Suppressor macrophage (primary cell): ENCODE measurements at places on chromosomes 6 and 20.

DNA sequence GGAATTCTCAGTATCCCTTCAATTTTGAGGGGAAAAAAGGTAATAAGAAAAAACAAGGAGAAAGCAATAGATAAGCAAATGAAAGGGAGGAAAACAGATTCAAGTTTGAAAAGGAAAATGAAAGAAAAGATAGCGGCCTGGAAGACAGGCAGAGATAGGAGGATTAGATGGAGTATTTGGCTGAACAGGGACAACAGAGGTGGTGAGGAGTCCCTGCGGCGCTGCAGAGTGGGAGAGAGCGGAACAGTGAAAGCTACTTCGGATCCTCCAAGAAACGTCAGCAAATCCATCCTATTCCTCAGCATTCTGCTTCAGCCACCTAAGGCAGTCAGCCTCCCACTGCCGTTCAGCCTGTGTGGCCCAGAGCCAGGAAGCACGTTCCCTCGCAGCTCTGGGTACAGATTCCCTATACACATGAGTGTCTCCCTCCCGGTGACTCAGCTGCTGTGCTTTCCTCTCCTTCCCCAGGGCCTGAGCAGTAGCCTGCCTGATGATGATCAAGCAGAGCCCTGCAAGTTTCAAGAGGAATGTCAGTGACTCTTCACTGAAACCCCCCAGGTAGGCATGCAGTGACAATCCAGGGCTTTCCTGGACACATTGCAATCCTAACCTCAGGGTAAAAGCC is 43.4 kb upstream of the CDYL start:
- DNase-seq: peak; percentile 46

DNA sequence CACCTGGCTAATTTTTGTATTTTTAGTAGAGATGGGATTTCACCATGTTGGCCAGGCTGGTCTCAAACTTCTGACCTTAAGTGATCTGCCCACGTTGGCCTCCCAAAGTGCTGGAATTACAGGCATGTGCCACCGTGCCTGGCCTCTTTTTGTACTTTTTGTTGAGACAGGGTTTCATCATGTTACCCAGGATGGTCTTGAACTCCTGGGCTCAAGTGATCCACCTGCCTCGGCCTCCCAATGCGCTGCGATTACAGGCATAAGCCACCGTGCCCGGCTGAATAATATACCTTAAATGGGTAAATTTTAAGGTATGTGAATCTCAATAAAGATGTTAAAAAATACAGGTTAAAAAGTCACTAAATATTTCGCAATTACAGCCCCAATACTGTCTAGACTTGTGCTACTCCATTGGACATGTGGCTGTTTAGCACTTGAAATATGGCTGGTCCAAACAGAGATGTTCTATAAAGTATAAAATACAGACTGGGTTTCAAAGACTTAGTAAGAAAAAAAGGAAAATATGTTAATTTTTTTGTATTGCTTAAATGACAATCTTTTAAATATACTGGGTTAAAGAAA is 42.1 kb downstream of the PPP1R3G start:
- DNase-seq: no peak

DNA sequence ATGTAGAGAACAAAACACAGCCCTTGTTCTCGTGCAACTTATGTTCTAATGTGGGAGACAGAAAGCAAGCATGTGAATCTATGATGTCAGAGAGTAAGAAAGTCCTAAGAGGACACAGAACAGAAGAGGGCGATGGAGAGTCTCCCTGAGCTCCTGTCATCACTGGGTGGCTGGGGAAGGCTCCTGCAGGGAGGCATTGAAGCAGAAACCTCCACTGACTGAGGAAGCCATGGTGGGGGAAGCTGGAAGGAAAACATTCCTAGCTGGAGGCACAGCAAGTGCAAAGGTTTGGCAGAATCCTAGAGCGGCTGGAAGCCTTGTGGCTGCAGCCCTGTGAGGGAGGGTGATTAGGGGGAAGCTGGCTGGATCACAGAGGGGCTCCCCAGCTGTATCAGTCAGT is 248.0 kb downstream of the CDH26 start:
- peak; percentile 73 for DNase-seq

GRCh38 chr20:41436679-41437078 is 70.1 kb upstream of the EMILIN3 start:
- no peak for DNase-seq

DNA sequence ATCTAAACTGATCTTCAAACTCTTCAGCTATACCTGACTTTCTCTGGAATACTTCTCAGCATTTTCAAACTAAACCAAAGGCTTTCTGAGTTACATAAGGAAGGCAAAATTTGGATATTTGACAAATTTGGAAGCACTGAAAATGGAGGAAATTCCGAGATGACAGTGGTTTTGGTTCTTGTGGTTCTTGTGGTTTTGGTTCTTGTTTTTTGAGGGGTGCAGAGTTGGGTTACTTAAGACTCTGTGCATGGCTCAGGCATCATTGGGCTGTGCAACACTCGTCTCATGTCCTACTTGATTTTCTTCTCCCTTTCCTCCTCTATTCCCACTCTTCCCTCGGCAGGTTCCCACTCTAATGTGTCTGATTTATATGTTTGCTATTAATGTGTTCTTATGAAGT is 78.0 kb downstream of the SLC22A3 start:
- no peak for DNase-seq

DNA sequence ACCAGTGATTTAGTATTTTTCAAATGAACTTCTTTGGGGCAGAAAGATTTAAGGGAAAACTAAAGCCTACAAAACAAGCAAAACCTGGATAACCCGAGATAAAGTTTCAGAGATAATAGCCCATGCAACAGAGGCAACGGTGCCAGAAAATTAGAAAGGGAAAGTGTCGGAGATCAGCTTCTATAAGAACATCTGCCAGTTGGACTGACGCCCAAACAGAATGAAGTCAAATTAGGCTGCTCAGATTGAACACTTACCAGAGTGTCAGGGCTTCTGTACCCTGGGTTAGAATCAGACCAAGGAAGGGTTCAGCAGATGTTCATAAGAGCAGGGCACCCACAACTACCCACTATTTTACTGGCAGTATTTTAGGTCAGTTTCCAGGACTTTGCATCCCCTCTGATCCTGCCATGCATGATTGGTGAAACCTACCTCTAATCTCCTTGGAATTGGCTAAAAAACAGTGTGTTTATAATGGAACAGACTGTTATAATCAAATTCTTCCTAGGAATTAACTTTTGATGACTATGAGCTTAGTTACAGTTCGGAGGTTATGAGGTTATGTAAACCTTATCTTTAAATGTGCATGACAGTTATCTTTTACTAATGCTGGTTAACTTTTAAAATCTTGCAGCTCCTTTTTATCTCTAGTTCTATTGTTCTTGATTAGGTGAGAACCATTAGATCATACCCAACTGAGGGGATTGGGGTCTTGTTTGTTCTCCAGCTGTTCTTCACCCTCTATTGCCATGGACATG is 13.1 kb downstream of the BMP2 start:
- no peak for DNase-seq

DNA sequence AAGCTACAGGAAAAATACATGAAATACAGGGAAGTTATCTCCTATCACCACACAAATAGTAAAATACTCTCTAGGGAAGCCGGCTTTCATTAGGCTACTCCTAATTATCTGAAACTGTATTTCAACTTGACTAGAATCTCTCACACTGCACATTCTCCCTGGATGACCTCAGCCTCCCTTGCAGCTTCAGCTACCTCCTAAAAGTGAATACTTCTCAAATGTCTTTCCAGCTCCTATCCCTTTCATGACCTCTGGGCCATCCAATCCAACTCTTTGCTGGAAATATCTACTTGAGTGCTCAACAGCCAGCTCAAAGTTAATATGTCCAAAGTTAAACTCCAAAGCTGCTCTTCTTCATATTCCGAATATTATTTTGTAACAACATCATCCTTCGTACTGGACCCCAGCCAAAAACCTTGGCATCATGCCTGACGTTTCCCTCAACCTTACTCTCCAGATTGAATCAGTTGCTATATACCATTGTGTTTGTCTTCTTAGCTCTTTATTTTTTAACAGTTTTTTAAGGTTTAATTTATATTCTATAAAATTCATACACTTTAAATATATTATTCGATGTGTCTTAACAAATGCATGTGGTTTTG is 29.4 kb upstream of the KIF6 start:
- no peak for DNase-seq

- DNase-seq: no peak
Observed at GRCh38 chr20:50085146-50085480, 27.8 kb downstream of the UBE2V1 start.

- DNase-seq: peak; percentile 80
Observed at GRCh38 chr6:149015535-149016525, 269.0 kb downstream of the UST start.

DNA sequence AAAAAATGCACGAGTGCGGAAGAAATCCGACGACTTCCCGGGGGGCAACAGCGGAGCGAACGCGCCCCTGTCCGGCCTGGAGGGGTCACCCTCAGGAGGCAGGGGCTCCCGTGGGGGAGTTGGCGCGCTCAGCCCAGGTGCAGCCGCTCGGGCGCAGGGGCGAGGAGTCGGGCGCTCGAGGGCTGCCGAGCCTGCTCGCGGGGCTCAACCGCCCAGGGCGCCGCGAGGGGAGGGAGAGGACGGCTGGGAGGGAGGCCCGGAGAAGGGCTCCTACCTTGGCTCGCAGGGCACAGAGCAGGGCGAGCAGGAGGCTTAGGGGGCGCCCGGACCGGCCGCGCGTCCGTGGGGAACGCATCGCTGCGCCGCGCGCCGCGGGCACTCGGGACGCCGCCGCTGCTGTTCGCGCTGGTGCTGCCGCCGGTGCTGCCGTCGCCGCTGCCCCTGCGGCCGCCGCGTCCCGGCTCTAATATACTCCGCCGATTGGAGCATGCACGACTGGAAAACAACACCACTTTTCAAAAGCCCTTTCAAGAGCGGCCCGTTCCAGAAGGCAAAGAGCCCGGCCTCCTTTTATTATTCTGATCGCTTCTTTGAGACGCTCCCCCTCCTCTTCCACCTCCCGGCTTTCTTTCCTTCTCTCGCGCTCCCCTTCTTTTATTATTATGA is 490 bp downstream of the JAG1 start:
- peak; percentile 66 for DNase-seq

DNA sequence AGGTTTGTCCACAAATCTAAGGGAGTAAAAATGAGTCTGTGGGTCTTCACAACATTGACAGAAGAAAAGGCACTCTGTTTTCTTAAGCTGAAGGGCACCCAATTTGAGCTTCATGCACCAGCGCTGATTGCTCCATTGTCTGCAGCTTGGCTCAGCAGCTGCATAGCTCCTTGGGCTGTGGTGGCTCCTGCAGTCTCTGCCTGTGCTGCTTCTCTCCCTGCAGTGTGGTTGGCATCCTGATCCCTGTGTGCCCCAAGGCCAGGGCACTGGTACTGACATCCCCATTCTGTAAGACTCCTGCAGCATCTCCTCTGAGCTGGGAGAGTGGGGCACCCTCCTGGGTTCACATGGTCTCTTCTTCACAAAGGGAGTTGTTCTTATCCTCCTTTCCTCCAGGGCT is 83.2 kb upstream of the B3GAT2 start:
- DNase-seq: no peak

GRCh38 chr6:150698391-150698790 is 98.7 kb downstream of the PLEKHG1 start:
- DNase-seq: no peak

DNA sequence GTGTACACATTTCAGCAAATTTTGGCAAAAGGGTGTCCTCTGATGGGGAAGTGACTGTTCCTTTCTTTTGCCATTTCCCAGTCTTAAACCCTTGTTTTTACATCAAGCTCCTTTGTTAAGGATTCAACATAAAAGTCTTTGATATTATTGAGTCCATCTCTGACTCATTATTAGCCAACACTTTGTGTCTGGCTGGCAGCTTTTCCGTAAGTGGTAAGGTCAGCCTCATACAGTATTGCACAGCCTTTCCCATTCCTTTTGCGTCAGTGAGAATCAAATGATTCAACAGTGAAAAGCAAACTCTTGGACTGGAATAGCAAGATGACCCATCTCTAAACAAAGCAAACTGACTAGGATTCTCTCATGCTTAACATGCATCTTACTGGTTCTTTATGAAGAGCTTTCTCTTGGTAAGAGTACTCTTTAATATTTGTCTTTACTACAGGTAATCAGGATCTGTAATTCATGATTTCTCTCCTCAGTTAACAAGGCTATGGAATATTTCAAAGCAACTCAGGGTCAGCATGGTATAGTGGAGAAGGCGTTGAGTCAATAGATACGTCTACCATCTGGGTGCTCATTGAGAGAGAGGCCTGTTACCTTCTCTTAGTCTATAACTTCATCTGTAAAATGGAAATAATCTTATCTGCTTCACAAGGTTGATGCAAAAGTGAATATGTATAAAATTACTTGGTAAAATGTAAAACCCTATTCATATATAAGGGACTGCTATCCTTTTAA is 183.6 kb downstream of the PRL start:
- peak; percentile 39 for DNase-seq

- DNase-seq: no peak
Observed at GRCh38 chr6:148535976-148536375, 193.3 kb downstream of the SASH1 start.

DNA sequence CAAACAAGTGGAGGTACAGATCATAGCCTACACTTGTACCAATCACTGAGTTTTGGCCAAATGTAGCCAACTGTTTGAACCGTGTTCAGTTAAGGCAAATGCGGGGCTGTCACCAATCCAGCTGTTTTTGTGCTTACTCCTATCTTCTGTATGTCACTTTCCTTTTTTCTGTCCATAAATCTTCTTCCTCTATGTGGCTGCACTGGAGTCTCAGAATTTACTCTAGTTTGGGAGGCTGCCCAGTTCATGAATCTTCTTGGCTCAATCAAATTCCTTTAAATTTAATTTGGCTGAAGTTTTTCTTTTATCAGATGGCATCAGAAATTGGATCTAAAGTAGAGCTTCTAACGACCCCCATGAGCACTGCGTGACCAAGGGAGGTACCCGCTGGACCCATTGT is 11.7 kb upstream of the STX7 start:
- DNase-seq: no peak

DNA sequence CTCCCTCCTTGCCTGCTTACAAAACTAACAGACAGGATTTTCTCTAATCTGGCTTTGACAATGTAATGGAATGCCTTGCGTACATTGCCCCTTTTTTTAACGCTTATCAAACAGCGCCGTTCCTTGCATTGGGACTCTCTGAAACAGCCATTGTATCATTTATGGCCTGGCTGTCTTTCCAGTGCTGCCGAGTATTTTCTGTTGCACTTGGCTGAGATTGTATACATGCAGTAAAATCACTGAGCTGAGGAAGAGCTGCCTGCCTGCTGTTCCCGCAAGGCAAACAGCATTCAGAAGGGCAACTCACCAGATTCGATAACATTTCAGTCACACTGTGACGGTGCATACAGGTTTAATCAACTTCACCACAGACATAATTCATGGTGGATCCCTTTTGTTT is 106.0 kb downstream of the SH3BGRL2 start:
- no peak for DNase-seq

DNA sequence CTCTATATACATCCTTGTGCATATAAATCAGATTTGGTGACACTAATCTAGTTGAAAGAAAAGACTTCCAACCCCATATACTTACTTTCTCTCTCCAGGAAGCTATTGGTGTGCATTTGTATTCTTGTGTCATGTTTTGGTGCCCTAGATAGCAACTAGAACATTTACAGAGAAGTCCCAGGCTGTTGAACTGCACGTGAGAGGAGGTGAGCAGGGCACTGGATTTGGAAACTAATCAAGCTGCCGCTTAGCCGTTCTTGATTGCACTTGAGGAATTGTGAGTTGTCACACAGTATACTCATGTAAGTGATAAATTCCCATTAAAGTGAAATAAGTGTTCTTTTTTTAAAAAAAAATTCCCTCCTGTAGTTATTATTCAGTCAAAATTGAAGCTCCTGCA is 7.6 kb downstream of the WRNIP1 start:
- DNase-seq: no peak

GRCh38 chr6:169034516-169035167 is 219.0 kb downstream of the THBS2 start:
- DNase-seq: no peak
